GM12878 (cell line): ENCODE measurements at places on chromosomes 6 and 20. TPM values are rescaled to one million over a fixed set of nuclear protein-coding genes. Genes with fewer than 3 reads are reported as not detected.
A peak's percentile ranks its signal among the peaks of the same experiment; 100 is the strongest.

- H3K4me3 ChIP-seq, result peak overlapping the region; percentile 84
- peak overlapping the region; percentile 82 for H3K27ac ChIP-seq
- no peaks in the 10 kb centered on the region for H3K27me3 ChIP-seq
Observed at GRCh38 chr6:26159357-26160273, 72.4 kb downstream of the HFE start.

CRISP2 gene
- total RNA-seq, result not detected in 2 replicates

GTSF1L gene
- total RNA-seq, result 0.97 and 0.98 TPM in 2 replicates

DNA sequence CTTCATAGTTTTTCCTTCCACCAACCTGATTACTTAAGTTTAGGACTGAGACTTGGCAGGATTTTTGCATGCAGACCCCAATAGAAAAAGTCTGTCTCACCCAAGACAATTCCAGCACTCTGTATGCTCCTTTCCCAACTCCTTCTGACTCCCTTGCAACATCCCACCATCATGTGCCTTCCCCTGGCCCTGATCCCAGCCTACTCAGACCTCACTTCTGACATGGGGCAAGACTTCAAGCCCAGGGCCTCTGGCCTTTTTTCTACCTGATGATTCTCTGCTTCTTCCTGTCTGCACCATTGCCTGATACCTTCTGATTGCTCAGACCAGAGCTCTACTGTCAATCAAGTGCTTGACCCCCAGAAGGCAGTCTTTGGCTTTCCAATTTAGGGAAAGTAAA, 96.6 kb downstream of the HAO1 start:
- H3K27me3 ChIP-seq, result no peaks in the 10 kb centered on the region
- H3K4me3 ChIP-seq, result no peak overlapping the region
- H3K27ac ChIP-seq, result no peak overlapping the region
- H3K36me3 ChIP-seq, result no peaks in the 10 kb centered on the region

DNA sequence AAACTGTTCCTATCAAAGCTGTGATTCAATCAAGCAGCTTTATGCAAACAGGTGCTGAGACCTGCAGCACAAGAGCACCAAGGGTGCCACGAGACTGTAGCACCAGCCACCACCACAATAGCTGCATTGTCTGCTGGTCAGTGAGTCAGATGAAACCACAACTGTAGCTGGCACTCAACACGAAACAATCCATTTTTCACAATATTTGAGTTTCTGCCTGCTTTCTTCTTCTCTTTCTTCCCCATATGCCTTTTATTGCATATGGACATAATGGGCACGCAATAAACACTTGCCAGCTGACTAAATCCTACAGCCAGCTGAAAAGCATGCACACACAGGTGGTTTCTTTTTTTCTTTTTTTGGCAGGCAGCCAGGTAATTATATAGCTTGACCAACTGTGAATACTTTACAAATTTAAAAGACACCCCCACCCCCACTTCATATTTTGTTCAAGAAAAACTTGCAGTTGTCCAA, 16.6 kb downstream of the SLC2A12 start:
- no peaks in the 10 kb centered on the region for H3K4me1 ChIP-seq
- peak; percentile 12 for DNase-seq
- no peak overlapping the region for H3K27ac ChIP-seq
- H3K36me3 ChIP-seq, result no peaks in the 10 kb centered on the region

DNA sequence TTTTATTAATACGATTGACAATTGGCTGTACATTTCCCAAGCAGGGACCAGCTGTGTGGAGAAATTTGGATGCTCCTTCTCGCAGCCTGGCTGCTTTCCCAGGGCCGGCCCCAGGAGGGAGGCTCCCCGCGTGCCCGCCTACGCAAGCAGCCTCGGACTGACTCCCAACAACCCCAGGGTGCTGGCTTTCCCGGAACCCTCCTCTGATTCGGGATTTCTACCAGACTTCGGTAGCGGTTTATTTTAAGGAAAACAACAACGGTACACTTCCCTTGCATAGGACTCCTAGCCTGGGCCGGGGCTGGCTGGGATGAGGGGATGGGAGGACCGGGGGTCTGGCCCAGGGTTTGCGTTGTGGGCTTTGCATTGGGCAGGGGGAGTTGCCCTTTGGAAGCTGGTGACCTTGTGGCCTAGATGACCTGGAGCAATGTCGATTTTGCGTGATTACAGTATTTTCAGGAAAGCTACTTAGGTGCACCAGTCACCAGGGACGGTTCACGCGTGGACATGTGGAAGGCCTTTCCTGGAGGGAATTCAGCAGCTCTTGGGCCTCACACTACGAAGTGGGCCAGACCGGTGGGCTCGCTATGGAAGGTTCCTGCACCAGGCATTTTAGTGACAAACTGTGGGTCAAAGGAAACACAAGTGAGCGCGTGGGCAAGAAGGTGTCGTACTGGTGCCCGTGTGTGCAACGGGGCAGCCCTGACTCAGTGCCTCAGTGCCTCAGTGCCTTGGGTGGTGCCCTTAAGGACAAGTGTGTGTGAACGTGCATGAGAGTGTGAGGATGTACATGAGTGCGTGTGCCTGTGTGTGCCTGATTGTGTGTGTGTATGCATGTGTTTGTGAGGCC, 20.7 kb upstream of the PHACTR3 start:
- H3K27ac ChIP-seq, result no peak overlapping the region
- H3K27me3 ChIP-seq, result no peaks in the 10 kb centered on the region
- H3K4me1 ChIP-seq, result no peaks in the 10 kb centered on the region

GJA10 gene
- not detected in 2 replicates for total RNA-seq

GRCh38 chr6:130600880-130601341, 226.3 kb upstream of the SMLR1 start:
- no peaks in the 10 kb centered on the region for H3K27me3 ChIP-seq
- no peak overlapping the region for H3K4me3 ChIP-seq
- no peaks in the 10 kb centered on the region for H3K4me1 ChIP-seq
- H3K27ac ChIP-seq, result no peak overlapping the region

DNA sequence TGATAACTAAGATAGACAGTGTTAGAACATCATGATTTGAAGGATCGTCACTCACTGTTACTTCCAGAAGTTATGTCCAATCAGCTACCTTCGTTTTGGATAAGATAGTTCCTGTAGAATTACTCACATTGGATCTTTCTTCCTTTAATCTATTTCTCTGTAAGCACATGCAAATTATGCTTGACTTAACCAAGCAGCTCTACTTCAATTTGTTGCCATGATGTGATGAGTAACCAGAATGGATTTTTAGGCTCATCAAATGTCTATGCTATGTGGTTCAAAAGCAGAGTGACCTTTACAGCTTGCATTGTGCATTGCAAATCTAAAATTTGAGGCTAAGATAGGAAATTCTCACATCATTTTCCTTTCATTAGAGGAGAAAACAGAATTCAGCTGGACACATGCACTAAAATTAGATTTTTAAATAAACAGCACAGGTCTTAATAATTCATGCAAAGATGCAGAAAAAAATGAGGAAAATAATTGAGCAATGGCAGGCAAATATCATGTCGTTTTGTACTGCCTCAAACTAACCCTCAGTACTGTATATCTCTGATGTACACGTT, 76.7 kb upstream of the ZFP64 start:
- no peaks in the 10 kb centered on the region for H3K4me1 ChIP-seq
- no peak overlapping the region for H3K4me3 ChIP-seq
- no peak for DNase-seq
- H3K27ac ChIP-seq, result no peak overlapping the region
- no peaks in the 10 kb centered on the region for H3K36me3 ChIP-seq

DNA sequence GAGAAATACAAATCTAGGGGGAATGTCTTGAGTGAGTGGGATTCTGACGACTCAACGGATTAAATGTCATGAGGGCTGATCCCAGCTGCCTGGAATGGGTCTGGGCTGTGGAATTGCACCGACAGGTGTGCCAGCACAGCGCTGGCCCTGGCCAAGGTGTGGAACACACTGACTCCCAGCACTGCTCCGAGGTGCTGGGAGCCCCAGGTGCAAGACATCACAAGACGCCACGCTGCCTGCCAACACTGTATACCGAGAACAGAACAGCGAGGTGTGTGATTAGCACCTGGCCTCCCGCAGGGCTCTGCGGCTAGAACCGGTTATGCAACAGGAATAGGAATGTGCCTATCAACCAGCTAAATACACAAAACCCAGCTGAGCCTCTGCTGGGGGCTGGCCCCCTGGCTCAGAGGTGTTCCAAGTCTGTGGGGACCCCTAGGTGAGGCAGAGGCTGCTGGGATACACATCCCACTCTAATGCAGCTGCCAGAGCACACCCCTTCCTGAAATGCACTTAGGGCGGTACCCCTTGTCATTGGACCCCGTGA, 24.8 kb upstream of the APMAP start:
- H3K36me3 ChIP-seq, result peaks cover 9% of the 10 kb centered on the region
- H3K27ac ChIP-seq, result no peak overlapping the region
- no peak overlapping the region for H3K4me3 ChIP-seq
- H3K27me3 ChIP-seq, result no peaks in the 10 kb centered on the region
- no peaks in the 10 kb centered on the region; the same call in 1 of the 2 replicates for H3K4me1 ChIP-seq

- no peaks in the 10 kb centered on the region for H3K27me3 ChIP-seq
- no peak overlapping the region for H3K4me3 ChIP-seq
- H3K4me1 ChIP-seq, result no peaks in the 10 kb centered on the region
- no peak for DNase-seq
- H3K36me3 ChIP-seq, result no peaks in the 10 kb centered on the region
Observed at GRCh38 chr20:6819599-6819998, 52.1 kb downstream of the BMP2 start.

DNA sequence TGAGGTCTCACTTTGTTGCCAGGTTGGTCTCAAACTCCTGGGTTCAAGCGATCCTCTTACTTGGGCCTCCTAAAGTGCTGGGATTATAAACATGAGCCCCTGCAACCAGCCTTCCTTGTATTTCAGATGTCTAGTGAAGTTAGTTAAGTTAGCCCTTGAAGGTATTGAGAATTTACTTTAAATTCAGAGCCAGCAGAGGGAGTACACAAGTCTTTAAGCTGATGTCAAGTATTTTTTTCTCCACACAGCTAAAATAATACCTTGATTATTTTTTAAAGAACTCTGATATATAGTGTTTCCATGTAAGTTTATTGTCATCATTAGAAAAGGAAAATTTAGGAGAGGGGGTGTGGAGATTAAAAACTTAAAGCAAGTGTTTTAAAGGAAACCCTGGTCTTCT, 9.8 kb downstream of the FOXO3 start:
- H3K4me1 ChIP-seq, result peaks cover 14% of the 10 kb centered on the region; the same call in 1 of the 2 replicates
- no peaks in the 10 kb centered on the region for H3K27me3 ChIP-seq
- no peak overlapping the region for H3K27ac ChIP-seq
- no peak overlapping the region for H3K4me3 ChIP-seq
- H3K36me3 ChIP-seq, result peaks cover 13% of the 10 kb centered on the region; the same call in 1 of the 2 replicates

DNA sequence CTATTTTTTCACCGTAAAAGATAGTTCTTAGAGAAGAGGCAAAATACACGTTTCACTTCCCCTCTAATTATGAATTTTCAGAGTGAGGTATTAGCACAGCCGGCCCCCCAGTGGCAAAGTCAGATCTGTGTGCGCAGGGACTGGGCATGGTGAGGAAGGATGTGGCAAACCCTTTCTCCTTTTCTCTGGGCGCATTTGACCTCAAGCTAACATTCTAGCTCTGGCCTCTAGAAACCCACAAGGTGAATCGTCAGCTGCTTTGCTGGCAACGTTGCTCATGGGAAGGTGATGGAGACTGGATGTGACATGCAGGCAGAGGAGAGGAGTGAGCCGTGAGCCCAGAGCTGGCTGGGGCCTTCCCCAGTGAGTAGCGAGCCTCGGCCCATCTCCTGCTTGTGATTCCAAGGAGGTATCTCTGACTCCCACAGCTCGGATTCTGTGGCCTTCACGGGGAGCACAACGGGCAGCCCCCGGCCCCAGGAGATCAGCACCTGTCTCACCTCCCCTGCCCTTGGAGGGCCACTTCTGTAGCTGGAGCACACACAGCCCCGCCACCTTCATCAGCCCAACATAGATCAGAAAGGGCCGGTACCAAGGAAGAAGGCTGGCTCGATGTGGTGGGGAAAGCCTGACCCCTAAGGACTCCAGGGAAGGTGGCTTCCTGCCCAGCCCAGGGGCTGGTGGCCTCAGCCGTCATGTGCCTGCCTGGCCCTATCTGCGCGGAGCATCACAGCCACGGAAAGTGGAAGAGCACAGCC, 152.8 kb downstream of the TAF4 start:
- H3K27me3 ChIP-seq, result no peaks in the 10 kb centered on the region
- no peaks in the 10 kb centered on the region for H3K36me3 ChIP-seq
- H3K4me1 ChIP-seq, result peaks cover 34% of the 10 kb centered on the region
- no peak overlapping the region for H3K4me3 ChIP-seq

DNA sequence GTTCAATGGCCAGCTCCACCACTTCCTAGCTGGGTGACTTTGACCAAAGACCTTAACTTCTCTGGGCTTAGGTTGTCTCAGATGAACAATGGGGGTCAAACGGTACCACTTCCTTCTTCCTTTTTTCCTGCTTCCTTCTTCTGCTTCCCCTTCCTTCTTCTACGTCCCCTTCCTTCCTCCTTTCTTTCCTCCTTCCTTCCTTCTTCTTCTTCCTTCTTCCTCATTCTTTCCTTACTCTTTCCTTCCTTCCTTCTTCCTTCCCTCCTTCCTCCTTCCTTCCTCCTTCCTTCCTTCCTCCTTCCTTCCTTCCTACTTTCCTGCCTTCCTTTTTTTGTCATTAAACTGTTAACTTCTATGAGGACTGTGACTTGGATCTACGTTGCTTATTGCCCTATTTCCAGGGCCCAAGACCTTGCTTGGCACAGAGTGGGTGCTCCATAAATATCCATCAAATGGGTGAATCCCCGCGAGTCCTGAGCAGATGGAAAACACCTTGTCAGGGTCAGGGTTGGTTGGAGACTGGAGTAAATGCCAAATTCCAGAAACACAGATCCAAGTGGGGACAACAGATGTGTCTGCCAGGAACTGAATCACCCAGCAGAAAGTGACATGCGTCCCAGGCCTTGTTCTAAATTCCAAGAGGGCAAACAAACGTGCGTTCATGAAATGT, 243.3 kb downstream of the PREX1 start:
- DNase-seq, result no peak
- no peak overlapping the region for H3K27ac ChIP-seq
- H3K4me1 ChIP-seq, result no peaks in the 10 kb centered on the region
- H3K4me3 ChIP-seq, result no peak overlapping the region
- H3K36me3 ChIP-seq, result no peaks in the 10 kb centered on the region

RPS10 gene
- 2,325 and 2,481 TPM in 2 replicates for total RNA-seq

DEFB110 gene
- not detected in 2 replicates for total RNA-seq

- H3K4me1 ChIP-seq, result no peaks in the 10 kb centered on the region
- H3K27ac ChIP-seq, result no peak overlapping the region
- H3K27me3 ChIP-seq, result no peaks in the 10 kb centered on the region
- no peak for DNase-seq
- no peak overlapping the region for H3K4me3 ChIP-seq
Observed at GRCh38 chr6:169529931-169530751, 171.7 kb downstream of the WDR27 start.

- no peaks in the 10 kb centered on the region for H3K27me3 ChIP-seq
- H3K27ac ChIP-seq, result peak overlapping the region; percentile 45; the same call in 1 of the 2 replicates
- H3K4me1 ChIP-seq, result peaks cover 5% of the 10 kb centered on the region; the same call in 1 of the 2 replicates
- H3K4me3 ChIP-seq, result no peak overlapping the region
Observed at GRCh38 chr6:11198663-11199603, 33.5 kb downstream of the NEDD9 start.

GRCh38 chr20:57266291-57267157, at the start of gene BMP7:
Gene BMP7 (minus strand): TSS chr20:57266641. CDS start chr20:57266122, 519 bp downstream.
- no peak within 1 kb of the TSS for H3K27ac ChIP-seq
- H3K27me3 ChIP-seq, result peaks cover 27% of the 10 kb centered on the region
- DNase-seq, result no peak
- no peak within 1 kb of the TSS for H3K4me3 ChIP-seq
- no peaks in the 10 kb centered on the region for H3K36me3 ChIP-seq
